ENCODE measurements at places on chromosomes 3 and 15. TPM values are rescaled to one million over a fixed set of nuclear protein-coding genes. Genes with fewer than 3 reads are reported as not detected.

Gene TMCO5A
- not detected for total RNA-seq

Gene MAP1A
- total RNA-seq: 83.8 TPM

Gene GOLGA6C
- total RNA-seq: not detected

Gene NPTN
- total RNA-seq: 101 TPM

Gene SCG3
- 0.22 TPM for total RNA-seq

Gene PLSCR1
- 45.6 TPM for total RNA-seq

Gene SPINK8
- total RNA-seq: not detected

Gene NPAP1
- not detected for total RNA-seq

Gene MNS1
- total RNA-seq: 28.7 TPM

Gene HACD2
- 45.4 TPM for total RNA-seq

Gene POPDC2
- total RNA-seq: 0.72 TPM

Gene ACTRT3
- 1.3 TPM for total RNA-seq

Gene GPR156
- 1.2 TPM for total RNA-seq

Gene GOLGA8R
- total RNA-seq: 0.90 TPM

Gene ROBO1
- 67.6 TPM for total RNA-seq
